ENCODE measurements at places on chromosomes 4 and X. TPM values are rescaled to one million over a fixed set of nuclear protein-coding genes. Genes with fewer than 3 reads are reported as not detected.

The GPC4 gene
- polyA plus RNA-seq = 1.0 TPM

The PCDH7 gene
- 21.4 TPM for polyA plus RNA-seq

The EDA2R gene
- 9.3 TPM for polyA plus RNA-seq

The PASD1 gene
- not detected for polyA plus RNA-seq

The EXOC1L gene
- not detected for polyA plus RNA-seq

The FAAH2 gene
- polyA plus RNA-seq = not detected

The SPOCK3 gene
- 0.16 TPM for polyA plus RNA-seq

The CXCL3 gene
- polyA plus RNA-seq = 1.9 TPM

The MSMO1 gene
- polyA plus RNA-seq = 191 TPM

The RNF128 gene
- 0.74 TPM for polyA plus RNA-seq

The CPE gene
- 20.2 TPM for polyA plus RNA-seq

The CXCL5 gene
- 0.58 TPM for polyA plus RNA-seq
